CD4-positive, alpha-beta memory T cell (primary cell): ENCODE measurements at places on chromosomes 5 and 9.

DNA sequence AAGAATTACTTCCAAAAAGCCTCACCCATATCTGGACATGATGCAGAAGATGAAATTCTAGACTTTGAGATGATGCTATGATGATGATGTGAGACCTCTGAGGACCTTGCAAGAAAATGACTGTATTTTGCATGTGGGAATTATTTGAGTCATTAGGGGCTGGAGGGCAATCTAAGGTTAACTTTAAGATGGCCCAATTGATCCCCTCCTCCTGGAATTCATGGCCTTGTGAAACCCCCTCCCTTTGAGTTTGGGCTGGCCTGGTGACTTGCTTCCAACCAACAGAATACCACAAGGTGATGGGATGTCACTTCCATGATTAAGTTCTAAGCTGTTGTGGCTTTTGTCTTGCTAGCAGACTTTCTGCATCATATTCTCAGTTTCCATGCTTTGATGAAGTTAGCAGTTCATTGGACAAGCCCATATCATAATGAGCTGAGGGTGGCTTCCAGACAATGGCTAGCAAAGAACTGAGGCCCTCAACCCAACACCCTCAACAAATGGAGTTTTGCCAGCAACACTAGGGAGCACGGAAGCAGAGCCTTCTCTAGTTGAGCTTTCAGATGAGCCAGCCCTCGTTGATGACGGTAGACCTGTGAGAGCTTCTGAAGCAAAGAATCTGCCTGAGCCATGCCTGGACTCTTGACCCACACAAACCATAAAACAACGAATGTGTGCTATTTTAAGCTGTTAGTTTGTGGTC, 7.4 kb upstream of the AMACR start:
- no peak for DNase-seq

DNA sequence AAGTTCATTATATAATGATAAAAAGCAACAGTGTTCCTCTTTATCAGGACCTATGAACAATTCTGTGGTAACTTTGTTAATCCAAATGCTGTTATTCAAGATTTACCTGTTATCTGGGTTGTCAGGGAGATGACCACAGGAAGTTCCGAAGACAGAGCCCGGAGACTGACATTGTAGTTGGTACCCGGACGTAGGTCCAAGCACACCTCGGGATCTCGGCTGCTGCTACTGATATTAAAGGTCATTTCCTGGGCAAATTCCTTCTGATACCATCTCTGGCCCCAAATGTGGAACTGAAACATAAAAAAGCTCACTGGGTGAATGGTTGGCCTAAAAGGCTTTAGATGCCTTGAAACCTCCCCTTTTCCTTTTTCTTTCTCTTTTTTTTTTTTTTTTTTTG, 96.7 kb downstream of the SUSD1 start:
- DNase-seq = no peak

DNA sequence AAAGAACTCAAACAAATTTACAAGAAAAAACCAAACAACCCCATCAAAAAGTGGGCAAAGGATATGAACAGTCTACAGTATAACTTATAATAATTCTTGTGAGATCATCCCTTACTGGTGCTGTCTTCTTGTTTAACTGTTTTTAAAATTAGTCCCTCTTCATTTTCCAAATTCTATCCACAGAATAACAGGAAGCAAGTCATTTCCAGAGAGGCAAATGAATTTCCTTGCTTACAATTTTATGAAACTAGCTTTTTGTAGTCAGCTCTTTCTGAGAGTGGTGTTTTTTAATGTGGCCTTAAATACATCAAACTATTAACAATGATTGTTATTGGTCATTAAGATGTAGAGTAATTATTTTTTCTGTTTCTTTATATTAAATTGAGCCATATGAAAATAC, 40.6 kb downstream of the FAM174A start:
- DNase-seq = no peak

DNA sequence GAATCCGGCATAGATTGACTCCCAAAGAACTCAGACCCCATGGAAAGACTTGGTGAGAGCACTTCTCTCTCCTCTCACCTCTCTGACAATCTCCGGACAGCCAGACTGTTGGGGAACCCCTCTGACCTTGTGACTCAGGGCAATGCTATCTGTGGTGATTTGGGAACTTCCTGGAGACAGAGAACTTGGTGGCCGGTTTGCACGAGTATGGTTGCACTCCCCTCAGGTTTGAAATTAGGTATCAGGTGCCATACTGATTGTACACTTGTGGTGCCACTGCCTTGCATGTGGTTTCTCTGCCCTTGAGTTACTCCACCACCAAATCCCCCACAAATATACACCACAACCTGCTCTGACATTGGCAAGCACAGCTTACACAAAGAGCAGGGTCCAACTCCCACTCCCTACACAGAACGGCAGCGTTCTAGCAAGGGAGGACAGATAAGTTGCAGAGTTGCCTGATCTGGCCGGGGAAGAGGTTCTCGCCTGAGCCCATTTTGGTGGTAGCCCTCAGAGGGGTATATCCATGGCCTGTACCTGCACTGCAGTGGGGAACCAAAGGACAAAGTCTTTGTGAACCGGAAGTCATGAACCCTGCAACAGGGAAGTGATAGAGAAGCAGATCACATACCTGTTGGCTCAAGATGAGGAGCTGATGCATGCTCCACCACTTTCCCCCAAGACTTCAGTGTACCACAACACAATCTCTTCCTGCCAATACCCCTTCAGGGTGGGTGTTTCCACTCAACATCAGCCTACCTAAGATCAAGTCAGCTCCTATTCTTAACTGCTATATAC, 255.1 kb downstream of the MCTP1 start:
- DNase-seq = no peak

DNA sequence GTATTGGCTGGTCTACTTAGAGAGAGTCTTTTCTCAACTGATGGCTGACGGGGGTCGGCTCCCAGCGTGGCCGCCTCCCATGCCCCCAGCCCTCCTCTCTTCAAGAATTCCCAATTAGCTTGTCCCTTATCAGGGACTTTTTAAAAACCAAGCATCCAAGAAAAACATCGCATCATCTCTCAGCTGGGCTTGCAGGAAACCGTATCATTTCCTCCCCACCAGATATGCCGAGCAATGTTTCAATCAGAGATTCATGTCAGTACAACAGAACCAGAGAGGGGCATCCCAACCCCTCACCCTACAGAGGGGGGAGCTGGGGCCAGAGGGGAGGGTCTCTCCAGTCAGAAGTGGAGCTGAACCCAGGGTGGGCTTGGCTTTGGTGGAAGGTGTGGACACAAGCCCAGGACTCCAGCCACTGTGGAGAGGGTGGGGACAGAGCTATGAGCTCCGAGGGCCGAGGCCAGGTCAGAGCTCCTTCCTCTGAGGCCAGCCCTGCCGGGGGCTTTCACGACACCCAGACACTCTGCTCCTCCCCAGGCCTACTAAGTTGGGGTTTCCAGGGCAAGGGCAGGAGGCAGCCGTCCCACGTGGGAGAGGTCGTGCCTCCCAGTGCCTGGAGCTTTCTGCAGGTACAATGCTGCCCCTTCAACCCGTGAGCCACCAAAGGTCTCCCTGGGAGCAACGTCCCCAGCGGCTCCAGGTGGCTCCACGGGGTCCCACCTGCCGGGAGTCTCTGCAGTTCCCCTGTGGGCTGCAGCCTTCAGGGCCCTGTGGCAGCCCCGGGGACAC, 39.0 kb upstream of the TMEM250 start:
- no peak for DNase-seq

DNA sequence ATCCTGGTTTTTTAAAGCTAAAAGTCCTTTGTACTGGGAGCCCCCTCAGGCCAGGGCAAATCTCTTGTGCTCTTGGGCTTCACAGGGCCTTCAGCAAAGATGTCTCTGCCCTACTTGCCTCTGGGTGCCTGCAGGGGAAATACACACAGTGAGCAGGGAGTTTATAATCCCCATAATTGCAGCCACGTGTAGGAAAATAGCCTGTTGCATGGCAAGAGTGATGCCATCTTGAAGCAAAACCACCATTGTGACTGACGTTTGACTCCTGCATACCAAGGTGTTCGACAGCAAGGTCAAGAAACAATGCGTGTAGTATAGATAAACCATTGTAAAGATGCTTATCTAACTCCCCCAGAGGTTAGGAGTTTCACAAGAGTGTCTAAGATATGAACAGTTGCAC, 11.4 kb upstream of the IL3 start:
- no peak for DNase-seq

DNA sequence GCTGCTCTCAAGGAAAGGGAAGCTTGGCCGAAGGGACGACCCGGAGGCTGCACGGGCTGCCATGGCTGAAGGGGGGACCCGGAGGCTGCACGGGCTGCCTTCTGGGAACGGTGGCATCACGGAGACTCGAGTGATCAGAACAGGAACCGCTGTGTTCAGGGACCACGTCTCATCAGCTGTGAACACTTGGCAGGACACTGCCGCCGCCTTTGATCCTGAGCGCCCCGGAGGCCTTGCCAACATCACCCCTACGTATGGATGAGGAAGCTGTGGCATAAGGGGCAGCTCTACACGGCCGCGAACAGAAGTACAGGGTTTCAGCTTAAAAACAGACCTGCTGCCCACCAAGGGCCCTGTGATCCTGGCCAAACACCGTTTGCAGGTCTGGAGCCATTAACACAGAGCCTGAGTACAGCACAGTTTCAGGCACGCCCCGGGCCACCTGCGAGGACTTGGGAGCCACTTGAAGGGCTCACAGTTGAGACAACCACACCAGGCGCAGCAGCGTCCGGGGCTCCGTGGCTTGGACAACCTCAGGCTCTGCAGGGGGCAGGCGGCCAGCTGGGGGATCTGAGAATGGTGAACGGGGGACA, 23.9 kb upstream of the TERT start:
- DNase-seq = no peak

DNA sequence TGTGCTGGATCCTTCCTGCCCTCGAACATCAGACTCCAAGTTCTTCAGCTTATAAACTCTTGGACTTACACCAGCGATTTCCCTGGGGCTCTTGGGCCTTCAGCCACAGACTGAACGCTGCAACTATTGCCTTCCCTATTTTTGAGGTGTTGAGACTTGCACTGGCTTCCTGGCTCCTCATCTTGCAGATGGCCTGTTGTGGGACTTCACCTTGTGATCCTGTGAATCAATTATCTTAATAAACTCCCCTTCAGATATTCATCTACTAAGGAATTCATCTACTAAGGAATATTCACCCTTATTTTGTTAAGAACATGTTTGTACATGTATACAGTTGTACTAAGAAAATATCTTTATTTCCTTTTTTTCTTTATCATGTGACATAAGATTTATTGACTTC, 1079.7 kb downstream of the CDH12 start:
- DNase-seq = no peak

DNA sequence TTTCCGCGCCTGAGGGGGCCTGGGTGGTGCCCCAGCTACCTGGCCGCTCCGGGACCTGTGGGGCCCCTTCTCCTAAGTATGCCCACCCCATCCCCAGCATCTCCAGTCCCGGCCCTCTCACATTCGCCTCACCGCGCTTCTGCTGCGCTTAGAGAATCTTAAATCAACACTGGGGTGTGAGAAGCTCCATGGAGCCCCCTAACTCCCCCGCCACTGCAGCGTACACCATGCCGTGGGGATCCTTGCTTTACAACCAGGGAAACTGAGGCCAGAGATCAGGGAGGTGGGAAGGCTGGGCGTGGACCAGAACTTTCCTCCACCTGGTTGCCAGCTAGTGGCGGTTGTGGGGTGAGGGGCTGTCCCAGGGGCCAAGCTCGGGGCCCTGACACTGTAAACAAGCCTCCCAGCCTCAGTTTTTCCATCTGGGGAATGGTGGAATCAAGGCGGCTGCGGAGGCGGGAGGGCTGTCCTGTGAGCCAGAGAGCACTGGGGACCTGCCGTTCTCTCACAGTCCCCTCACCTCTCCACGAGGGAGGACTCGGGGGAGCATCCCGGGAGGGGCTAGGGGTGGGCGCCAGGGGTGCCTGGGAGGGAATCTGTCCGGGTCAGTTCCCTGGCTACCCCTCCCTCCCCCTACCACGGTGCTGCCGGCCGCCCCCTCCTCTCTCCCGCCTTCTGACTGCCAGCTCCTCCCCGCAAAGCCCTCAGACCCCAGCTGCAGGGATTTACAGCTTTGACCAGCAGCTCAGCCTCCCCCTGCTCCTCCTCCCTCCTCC, 161.2 kb downstream of the C9orf50 start:
- peak; percentile 53 for DNase-seq

GRCh38 chr5:71533615-71534014, 53.5 kb upstream of the MCCC2 start:
- no peak for DNase-seq

- no peak for DNase-seq
Measured at GRCh38 chr9:18555105-18555883, 81.3 kb downstream of the ADAMTSL1 start.

DNA sequence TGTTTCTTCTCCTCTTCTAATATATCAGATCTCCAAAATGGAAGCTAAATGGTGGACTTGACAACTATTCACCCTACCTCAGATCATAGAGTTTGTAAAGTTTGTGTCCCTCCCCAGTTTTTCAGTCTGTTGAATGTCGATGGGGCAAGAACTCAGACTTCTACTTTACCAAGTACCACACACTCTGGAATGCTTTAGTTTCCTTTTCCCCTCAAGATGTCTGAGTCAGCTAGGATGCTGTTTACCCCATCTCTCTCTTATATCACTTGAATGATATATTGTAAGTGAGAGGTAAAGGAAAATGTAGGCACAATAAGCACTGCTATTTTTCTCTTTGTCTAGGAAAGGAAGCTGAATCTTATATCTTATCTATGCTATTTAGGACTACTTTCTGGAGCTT, 25.9 kb upstream of the TAL2 start:
- no peak for DNase-seq

DNA sequence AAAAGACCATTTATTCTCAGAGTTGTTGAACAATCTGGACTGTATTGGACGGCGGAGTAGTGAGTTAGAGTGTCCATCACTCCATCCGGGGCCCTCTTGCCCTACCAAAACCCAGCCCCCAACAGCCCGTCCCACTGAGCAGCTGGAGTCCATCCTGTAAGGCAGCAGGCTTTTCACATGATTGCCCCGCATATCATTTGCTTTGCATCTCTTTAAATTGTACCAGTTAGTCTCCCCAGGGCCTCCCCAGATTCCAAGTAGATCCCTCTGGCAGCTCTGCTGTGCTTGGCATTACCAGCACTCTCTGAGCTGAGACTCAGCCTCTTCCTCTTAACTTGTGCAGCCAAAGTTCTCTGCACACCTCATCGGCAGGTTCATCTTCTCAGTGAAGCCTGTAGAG, 48.6 kb upstream of the ADCY2 start:
- DNase-seq = no peak

- peak; percentile 30 for DNase-seq
Measured at GRCh38 chr9:111298731-111299598, 31.1 kb downstream of the OR2K2 start.

DNA sequence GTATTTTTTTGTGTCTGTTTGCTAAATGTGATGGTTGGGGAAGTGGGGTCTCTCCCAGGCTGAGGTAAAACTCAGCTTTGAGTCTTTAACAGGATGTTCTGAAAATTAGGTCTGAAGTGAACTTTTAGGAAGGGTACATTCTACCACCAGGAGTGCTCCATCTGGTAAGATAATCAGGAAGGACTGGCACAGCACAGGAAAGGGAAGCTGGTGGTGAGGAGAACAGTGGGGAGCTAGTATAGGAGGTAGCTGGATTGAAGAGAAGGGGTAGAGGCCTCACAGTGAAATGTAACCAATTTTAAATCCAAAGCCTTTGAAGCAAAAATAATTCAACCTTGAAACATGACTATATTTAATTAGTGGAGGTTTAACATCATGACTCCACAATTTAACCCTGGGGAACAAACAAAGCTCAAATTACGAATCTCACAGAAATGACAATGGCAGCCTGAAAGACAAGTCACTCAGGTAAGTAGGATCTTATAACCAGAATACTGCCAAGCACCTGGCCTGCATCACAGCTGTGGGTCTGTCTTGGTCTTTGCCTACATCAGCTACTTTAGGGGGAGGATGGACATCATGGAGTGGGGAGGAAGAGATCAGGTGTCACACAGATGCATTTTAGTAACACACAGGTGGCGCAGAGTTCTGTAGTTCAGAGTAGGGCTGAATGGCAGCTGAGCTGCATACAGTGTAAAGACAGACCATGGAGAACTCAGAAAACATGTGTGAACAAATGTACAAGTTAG, 445.3 kb downstream of the DMRT2 start:
- no peak for DNase-seq
